ENCODE measurements at places on chromosomes 11 and 22. TPM values are rescaled to one million over a fixed set of nuclear protein-coding genes. Genes with fewer than 3 reads are reported as not detected.

BRSK2 gene
- total RNA-seq: not detected

MFRP gene
- total RNA-seq: not detected

ISX gene
- total RNA-seq: not detected

MEI1 gene
- total RNA-seq: not detected

SHANK3 gene
- 36.9 TPM for total RNA-seq

OR51A4 gene
- total RNA-seq: not detected

NXPE2 gene
- 0.21 TPM for total RNA-seq

DNA sequence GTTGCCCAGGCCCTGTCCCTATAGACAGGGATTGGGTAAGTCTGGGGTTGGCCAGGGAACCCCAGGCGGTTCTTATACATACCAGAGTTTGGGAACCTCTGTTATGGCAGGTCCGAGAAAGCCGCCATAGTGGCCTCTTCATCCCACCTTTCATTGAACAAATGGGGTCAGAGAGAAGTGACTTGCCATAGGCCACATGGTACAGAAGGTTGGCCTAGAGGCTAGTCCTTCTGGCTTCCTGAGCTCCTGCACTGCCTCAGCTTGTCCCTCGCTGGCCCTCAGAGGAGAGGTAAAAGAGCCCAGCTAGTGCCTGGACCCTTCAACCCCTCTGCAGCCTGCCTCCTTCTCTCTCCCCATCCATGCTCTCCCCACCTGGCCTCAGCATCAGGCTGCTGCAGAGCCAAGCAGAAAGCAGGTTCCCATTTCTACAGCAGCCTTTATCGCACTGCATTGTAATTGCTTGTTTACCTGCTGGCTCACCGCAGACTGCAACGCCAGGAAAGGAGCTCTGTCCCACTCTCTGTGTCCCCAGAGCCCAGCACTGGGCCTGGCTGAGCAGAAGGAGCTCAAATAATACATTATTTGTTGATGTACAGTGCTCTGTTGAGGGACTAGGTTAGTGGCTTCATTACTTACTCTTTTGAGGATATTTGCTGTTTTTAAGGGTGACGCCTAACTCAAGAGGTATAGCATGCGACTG lies 103.6 kb downstream of the TRIM29 start:
- no peak for DNase-seq

GRCh38 chr11:39725081-39725480 lies 1734.4 kb downstream of the LRRC4C start:
- no peak for DNase-seq

GRCh38 chr11:68688881-68689280 lies 4.5 kb downstream of the GAL start:
- no peak for DNase-seq

DNA sequence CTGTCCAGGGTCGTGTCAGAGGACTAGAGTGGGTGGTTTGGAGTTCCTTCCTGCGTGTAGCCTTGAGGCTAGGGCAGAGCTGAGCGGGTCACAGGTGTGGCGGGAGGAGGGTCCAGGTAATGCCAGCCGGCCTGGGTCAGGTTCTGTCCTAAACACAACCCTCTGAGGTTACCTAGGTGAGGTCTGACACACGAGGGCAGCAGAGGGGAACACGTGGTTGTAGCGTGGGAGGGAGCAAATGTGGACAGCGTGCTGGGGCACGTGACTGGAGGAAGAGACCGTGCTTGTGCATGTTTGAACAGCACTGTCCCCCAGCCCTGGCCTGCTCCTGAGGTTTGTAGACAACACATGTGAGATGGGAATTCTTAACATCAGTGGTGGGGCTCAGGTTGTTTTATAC lies 13.1 kb downstream of the MOV10L1 start:
- DNase-seq: no peak

DNA sequence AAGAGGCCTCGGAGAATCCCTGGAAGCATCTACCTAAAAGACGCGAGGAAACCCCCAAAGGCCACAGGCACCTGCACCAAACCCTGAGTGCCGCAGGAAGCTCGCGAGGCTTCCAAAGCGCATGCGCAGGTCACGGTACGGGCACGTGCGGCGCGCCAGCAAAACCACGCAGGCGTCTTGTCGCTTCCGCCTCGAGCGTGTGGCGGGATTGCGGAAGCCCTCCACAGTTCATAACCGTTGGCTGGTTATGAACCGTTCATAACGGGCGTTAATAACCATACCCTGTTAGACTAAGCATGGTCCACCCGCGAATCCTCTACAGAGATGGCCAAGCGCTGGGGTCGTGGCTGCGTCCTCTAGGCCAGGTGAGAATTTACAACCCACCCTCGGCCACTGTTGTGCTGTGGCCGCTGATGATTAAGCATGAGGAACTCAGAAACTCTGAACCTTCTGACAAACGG lies 46.4 kb downstream of the MORC2 start:
- DNase-seq: peak; percentile 81

GRCh38 chr11:47536915-47537314 lies 16.0 kb downstream of the CELF1 start:
- DNase-seq: no peak

- no peak for DNase-seq
Measured at GRCh38 chr11:1753229-1753928, 3.0 kb upstream of the IFITM10 start.

GRCh38 chr11:94186342-94187203 lies 57.9 kb downstream of the PANX1 start:
- DNase-seq: no peak

DNA sequence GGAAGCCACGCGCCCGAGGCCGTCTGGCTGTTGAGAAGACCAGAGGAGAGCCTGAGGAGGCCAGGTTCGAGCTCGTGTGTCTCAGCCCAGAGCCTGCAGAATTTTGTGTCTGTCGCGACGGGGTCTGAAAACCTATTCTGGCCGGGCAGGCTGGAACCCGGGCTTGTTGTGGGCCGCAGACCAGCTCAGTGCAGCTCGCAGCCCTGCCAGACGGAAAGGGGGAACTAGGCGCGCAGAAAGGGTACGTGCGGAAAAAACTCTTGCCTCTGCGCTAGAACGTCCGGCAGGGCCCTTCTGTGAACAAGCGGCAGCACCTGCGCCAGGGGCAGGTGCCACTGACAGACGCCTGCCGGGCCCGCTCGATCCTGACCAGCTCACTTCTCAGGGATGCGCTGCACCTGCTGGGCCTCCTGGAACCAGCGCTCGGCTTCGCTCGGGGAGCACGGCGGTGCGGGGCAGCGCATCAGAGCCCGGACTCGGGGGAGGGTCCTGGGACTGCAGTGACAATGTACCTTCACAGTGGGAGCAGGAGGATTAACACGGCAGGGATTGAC lies 409.3 kb downstream of the BRD1 start:
- DNase-seq: no peak

Data from heart right ventricle (tissue), 16 donors.